ENCODE measurements at places on chromosomes 11 and 22.

DNA sequence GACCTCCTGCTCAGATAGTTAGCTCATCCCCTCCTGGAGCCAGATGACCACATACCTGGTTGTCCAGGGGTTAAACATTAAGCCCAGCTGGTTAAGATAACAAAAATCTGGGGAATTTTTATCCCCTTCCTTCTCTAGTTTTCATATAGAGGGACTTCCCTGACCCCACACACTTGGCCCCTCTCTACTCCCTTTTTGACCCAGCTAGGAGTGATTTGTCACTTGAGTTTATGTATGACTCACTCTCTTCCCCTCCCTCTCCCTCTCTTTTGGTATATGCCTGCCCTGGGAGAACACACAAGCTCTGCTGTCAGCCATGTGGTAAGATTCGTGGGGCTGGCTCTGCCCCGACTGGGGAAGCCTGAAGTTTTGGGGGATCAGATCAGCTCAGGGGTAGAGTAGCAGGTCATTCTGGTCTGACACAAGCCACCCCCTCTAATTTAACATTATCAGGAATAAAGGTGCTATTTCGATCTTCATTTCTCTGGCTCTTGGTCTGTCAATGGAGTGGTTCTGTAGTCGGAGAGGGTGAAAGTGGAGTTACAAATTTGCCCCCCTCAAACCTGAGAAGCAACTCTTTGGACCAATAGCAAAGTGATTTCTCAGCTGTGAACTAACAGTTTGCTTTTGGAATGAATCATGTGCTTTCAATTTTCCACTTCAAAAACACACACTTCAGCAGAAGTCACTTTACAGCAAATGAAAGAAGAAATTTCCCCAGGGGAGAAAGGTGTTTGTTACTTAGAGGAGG lies 415.3 kb upstream of the CADM1 start:
- DNase-seq: no peak

- no peak for DNase-seq
Observed at GRCh38 chr11:101128571-101129202, 926 bp downstream of the PGR start.

DNA sequence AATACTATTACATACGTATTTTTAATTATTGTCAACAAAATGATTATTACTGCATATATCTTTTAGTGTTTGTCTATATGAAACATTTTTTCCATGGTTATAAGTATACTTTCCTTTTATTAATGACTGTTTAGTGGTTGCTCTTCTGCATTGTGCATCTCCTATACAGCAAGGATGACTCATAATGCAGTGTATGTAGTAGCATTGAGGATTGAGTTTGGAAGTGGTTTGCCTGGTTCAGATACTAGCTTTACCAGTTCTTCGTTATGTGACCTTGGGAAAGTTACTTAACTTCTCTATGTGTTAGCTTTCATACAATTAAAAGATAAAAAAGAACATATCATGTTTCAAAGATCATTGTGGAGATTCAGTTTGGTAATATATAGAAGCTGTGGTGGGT lies 44.1 kb downstream of the CHORDC1 start:
- DNase-seq: no peak

DNA sequence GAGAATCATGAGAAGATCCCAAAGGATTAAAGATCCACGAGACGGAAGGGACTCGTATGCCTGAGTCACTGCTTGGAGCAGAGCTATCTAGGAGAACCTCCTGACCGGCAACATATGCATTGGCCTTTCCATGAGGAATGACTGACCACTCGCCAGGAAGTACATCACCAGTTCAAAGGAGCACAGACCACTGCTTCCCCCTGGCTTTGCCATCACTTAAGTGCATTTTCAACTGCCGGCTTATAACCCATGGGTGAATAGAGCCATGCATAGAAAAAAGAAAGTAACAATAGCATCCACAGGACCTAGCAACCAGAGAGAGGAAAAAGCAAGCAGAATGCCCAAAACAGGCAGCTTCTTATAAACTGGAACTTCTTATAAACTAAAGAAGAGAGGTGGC lies 98.3 kb upstream of the ZC3H12C start:
- DNase-seq: no peak

DNA sequence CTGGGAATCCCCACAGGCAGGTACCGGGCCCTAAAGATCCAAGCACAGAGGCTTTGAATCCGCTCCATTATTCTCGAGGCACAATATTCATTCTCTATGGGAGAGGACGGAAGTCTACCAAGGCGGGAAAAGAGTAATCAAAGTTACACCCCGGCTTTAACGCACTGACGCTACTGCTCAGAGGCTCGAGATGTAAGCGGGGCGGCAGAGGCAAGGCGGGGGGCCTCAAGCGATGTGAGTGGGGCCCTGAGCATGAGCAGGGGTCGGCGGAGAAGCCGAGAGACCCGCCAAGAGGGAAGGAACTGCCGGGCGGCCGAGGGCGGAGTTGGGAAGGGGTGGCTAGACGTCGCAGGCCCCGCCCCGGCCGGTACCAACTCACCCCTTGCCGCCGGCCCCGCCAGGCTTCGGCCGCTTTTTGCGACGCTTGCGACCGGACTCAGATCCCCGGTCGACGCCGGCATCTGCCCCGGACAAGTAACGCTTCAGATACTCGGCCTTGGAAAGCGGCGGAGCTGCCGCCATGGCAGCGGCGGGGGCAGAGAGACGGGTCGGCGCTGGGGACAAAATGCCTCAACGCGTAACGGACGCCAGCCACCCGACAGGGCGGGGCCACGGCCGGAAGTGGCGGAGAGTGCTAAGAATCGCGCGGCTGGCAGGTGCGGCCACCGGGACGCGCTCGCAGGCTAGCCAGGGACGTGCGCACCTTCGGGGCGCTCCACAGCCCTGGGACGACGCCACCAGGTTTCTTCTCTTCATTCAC lies at the start of gene BUD13:
BUD13 (minus strand) TSS at position 545 of the 760 bp plus-strand sequence; CDS start at position 522, 23 bp downstream.
- DNase-seq: no peak

DNA sequence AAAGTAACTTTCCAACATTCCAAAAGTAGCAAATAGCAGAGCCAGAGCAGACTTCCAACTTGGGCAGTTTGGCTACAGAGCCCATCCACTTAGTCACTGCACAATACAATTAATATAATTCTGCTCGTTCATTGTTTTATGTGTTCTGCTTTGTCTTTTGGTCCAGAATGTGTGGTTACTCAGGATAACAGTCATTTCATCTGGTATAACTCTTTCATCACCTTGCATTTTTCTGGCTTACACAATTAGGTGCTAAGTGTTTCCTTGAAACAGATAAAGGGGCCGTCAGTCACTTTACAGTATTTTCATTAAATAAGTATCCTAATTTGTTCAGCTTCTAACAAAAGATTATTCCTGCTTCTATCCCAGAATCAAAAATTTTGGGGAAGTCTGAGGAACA lies 87.2 kb downstream of the LARGE2 start:
- no peak for DNase-seq

- no peak for DNase-seq
Observed at GRCh38 chr11:41861838-41862237, 402.4 kb upstream of the LRRC4C start.

- no peak for DNase-seq
Observed at GRCh38 chr22:40626851-40627250, 9.7 kb downstream of the MRTFA start.

DNA sequence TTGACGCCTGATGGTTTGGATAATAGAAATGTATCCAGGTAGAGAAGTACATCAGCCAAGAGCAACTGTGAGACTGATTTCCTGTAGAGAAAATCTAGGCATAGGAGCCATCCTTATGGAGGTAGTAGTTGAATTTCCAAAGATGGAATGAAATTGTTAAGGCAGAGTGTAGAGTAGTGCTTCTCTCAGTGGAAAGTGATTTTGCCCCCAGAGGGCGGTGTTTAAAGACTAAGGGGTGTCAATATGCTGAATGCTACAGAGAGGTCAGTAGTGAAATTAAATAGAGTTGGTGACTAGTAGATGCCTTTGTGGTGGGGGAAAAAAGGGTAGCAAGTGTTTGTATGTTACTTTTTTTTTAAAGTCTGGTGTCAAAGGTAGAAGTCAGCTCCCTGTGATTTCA lies 54.5 kb downstream of the TRIM44 start:
- DNase-seq: no peak

GRCh38 chr11:114261791-114262190 lies 34.4 kb upstream of the NNMT start:
- DNase-seq: no peak

- no peak for DNase-seq
Observed at GRCh38 chr11:70661761-70662501, 263.6 kb downstream of the CTTN start.

- DNase-seq: no peak
Observed at GRCh38 chr11:129440028-129440713, 64.5 kb downstream of the BARX2 start.

DNA sequence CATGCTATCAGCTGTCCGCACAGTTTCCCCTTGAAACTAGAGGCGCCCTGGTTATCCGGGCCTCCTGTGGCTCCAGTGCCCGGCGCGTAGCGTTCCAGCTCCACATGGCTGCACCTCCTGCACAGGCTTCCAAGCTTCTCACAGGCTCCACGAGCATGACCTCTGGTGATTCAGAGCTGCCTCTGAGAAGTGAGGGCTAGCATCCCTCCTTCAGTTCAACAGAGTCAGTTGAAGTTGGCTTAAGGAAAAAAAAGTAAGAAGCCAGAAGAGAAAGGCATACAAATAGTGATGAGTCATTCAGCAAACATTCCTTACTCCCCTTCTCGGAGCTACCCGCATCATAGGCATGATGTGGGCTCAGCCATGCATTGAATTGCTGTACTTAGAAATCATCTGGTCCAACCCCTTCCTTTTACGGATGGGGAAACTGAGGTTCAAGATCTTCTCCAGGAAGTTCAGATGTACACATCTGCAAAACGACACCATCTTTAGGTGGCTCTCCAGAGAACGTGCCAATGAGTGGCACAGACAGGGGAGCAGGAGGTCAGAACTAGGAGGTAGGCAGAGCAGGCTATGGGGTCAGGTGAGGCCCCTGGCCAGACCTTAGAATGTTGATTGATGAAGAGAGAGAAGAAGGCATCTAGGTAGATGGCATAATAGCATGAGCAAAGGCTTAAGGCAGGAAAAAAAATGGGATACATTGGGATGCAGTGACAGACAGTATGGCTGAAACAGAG lies 216.3 kb upstream of the TBCEL start:
- DNase-seq: peak; percentile 58

DNA sequence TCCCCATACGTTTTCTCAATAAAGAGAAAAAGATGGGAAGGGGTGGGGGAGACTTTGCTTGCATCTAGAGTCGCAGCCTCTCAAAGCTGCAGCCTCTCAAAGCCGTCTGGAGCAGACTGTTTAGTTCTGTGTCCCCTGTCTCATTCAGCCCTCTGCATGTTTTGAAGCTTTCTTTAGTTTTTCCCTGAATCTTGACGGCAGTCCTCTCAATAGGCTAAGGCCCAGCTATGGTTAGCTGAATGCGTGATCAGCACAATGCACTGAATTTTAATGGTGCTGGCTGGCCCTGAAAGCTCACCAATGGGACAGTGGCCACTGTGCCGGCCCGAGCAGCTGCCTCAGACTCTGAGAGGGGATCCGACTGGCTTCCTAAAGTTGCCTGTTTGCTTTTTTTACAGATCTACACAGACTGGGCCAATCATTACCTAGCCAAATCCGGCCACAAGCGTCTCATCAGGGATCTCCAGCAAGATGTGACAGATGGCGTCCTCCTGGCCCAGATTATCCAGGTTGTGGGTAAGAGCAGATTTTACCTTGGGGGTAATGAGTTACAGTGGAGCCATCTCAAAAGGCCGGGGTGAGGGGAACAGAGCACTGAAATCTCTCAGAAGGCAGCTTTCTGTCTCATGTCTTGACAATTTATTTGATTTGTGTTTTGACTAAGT lies 119.6 kb downstream of the NAV2 start:
- no peak for DNase-seq

DNA sequence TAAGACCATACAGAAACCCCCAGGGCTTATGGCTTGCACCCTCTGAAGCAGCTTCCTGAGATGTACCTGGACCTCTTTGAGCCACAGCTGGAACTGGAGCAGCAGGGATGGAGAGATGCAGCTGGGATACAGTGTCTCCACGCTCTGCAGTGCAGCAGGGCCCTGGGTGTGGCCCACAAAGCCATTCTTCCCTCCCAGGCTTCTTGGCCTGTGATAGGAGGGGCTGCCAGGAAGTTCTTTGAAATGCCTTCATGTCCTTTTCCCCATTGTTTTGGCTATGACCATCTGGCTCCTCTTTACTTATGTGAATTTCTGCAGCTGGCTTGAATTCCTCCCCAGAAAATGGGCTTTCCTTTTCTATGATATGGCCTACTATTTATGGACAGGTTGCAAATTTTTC lies 37.1 kb upstream of the RAB38 start:
- no peak for DNase-seq

- no peak for DNase-seq
Observed at GRCh38 chr11:125871391-125872137, 15.9 kb upstream of the HYLS1 start.

DNA sequence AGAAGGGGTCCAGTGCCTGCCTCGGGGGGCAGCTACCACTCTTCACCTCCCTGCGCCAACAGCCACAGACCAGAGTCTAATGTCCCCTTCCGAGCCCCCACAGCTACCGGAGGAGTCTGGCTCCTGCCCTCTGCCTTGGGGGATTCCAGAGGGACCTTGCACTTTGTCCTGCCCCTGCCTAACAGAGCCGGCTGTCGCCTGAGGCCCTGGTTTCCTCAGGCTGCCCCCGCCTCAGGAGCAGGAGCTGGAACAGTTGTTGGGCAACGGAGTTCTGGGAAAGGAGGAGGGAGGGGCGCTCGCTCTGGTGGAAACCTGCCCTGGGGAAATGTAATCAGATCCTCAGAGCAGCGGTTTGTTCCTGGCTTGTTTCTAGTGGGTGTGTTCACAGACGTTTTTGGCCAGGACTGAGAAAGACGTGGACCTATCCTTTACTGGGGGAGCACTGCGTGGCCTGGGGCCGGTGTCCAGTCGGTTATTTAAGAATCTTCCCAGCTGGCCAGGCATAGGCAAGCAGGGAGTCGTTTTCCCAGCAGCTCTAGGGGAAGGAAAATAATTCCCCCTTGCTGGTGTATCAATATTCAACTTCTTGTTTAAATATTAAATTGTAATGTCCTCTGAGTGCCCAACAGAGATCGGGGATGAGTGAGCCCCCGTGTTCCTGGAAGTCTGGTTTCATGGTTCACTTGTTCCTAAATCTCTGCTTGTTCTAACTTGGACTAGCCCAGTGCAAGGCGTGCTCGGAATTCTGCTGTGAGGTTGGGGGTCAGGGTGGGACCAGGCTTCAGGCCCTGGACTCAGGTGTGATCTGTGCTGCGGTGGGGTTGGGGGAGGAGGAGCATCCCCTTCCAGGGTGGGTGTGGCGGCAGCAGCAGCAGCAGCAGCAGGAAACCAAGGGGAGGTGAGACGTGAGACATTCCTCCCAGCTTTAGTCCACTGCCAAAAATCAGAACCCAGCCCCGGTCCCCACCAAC lies 32.1 kb downstream of the A4GALT start:
- no peak for DNase-seq

DNA sequence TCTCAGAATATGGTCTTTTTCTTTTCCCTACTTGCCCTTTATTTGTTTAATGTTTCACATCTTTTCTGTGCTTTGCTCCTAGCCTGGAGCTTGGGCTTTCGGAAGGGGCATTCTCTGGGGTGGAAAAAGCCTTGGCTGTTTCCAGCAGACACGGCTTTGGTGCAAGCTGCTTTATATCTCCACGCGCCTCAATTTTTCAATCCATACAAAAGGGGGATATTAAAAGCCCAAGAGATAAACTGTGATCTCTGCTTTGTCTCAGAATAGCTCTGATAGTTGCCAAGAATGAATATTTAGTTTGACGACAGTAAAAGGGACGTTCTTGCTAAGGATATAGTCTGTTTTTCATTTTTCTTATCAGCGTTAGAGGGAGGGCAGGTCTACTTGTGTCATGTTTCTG lies 194.0 kb upstream of the KIRREL3 start:
- DNase-seq: no peak
